ENCODE measurements at places on chromosomes 5 and 9.

- DNase-seq = peak; percentile 61
Measured at GRCh38 chr5:106780355-106780754, 890.4 kb downstream of the EFNA5 start.

DNA sequence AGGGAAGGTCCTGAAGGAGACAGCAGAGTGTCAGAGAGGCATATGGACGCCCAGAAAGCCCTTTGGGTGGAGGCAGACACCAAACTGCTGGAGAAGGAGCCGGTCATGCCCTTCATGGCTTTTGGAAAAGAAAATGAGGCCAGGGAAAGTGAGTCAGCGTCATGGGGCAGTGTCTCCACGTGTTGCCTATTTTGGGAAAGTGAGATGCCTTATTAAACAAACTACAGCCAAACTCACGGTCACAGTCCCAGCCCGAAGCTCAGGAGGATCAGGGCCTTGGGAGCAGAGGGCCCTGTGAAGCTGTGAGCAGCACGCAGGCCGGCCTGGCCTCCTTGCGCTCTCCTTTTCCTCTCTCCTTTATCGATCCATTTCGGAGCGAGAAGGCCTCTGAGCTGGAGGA, 25.0 kb downstream of the RGS3 start:
- DNase-seq = no peak

DNA sequence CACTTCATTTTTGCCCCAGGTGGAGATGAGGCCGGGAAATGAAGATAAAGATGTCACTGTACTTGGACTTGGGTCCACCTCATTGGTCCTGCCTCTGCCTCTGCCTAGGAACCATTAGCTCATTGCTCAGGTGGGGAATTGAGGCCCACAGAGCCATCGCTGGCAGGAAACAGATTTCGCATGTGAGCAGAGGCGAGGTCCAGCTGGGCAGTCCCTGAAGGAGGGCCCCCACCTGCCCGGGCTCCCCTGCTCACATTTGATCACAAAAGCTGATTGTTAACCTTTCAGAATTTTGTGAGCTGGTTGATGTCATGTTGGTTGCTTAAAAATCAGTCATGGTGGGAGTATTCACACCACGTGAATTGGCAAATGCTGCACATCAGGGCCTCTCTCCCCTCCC, 273.8 kb upstream of the MVB12B start:
- DNase-seq = no peak

DNA sequence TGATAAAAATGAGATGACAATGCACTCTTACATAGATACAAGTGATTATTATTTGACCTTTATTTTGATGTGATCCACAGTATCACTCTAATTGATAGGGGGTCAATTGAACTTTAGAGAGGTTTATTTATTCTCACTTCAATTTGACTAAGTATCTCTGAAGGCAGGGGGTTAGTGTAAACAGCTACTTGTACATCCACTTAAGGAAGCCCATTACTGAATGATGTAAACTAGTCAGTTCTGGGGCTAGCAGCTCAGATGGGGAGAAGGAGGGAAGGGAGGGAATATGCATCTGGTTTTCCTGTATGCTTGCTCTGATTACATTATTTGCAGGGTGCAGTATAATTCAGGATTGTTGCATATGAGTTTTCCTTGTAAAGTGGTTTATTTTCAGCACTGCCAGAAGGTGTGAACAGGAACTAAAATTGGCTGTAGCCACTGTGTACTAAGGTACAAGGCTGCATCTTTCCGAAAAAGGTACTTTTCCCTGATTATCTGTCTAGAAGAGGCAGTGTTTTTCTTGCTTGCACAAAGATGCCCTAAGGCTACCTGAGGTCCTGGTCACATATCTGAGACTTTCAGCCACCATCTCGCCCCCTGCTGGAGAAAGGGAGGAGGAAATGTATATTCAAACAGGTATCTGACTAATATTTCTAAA, 51.2 kb downstream of the MRPS27 start:
- DNase-seq = peak; percentile 75

DNA sequence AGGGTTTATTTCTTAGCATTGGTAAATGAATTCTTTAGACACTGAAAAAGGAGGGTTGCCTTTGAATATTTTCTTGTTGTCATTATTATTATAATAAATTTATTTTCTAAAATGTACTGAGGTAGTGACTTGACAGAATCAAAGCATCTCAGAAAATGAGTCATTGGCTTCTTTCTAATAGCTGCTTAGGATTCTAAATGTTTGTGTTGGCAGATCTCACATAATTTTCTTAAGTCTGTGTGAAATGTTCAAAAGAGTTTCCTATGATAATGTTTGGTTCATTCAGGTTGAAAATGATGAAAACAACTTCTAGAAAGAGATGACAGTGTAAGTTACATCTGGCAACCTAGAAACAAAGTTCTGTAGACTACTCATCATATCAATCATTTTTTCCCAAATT, 69.7 kb downstream of the SH3GL2 start:
- no peak for DNase-seq
